CD4-positive, alpha-beta T cell treated with Interleukin-12 subunit alpha and Interleukin-12 subunit beta, for 1 hour (primary cell): ENCODE measurements at places on chromosomes 7 and 10.
A peak's percentile ranks its signal among the peaks of the same experiment; 100 is the strongest.

- peak; percentile 19 for DNase-seq
Observed at GRCh38 chr7:106057962-106058927, 53.9 kb downstream of the SYPL1 start.

- DNase-seq, result no peak
Observed at GRCh38 chr7:140049339-140050024, 13.3 kb downstream of the PARP12 start.

- DNase-seq, result no peak
Observed at GRCh38 chr10:22332116-22332692, 11.3 kb downstream of the BMI1 start.

DNA sequence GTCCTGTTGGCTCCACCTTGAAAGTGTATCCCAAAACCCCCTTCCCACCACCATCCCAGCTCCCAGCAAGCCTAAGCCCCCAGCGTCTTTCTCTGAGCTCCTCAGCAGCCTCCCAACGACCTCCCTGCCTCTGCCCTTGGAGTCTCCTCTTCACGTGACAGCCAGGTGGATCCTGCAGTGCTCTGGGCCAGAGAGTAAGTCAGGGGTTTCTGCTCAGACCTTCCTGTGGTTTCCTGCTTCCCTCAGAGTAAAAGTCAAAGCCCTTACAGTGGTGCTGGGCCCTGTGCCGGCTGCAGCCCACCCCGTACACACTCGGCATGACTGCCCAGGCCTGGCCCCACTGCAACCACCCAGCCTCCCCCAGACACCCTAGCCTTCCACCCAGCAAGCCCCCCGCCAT, 51.9 kb downstream of the OAT start:
- no peak for DNase-seq

DNA sequence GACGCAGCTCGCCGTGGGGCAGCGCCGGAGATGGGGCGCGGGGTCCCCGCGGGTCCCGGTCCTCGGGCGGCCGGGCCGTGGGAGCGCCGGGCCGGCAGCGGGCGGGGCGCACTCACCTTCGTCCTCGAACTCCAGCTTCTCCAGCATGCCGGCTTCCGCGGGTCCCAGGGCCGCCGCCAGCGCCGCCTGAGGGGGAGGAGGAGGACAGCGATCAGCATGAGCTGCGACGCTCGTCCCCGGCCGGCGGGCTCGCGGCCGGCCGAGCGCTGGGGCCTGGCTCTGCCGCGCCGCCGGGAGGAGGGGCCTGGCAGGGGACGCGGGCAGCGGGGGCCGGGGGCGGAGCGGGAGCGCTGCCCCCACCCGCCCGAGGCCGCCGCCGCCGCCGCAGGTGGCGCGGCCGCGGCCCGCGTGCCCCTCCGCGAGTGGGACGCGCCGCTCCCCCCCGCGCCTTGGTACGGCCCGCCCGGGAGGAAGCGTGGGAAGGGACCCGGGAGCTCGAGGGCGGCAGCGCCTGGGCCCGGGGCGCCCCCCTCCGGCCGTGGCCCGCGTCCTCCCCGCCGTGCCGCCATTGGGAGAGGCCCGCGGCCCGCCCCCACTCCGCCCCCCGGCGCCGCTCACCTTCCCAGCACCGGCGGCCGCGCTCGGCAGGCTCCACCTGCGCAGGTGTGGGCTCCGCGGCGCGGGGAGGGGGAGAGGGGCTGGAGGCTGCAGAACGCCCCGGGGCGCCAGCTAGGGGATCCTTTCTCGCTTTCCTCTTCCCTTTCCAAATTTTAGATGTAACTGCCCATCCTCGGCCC, 112.5 kb upstream of the RHEB start:
- DNase-seq, result peak; percentile 95

DNA sequence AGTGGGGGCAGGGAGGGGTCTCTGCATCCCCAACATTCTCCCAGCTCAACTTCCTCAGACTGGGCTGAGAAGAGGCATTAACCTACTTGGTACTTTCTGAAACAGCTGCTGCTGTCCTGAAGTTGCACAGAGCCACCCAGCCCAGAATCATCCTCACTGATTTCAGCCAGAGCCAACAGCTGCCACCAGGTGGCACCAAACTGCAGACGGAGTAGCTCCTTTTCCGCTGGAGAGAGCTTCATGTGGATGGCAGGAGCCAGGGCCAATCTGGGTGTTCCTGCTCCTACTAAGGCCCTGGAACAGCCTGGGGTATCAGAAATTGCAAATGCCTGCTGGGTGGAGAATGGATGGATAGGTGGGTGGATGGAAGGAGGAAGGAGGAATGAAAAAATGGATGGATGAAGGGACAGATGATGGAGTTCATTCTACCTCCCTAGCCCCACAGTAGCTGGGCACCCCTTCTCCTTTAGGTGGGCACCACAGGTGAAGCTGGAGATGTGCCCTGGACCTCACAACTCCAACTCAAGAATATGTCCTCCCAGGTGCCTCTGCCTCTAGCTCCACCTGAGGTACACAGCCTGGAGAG, 11.8 kb upstream of the DRGX start:
- peak; percentile 68 for DNase-seq

- no peak for DNase-seq
Observed at GRCh38 chr10:35950701-35951100, 308.6 kb upstream of the FZD8 start.

DNA sequence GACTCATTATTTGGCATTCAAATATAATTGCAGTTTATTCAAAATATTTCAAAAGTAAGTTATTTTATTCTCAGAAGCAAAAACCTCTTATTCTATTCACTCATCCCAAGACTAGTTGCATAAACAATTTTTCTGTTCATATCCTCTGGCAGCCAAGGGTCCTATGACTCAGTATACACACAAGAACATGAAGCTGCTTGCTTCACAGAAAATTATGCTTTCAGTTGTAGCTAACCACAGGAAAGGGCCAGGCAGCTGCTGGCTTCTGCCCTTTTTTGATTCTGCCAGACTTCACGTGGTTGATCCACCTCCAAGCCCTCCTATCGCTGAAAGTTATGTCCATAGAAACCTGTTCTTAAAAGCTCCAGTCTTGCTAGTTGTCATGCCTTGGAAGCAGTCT, 108.8 kb downstream of the ABCA13 start:
- DNase-seq, result no peak

- no peak for DNase-seq
Observed at GRCh38 chr7:79506481-79506880, 53.0 kb upstream of the MAGI2 start.

- peak; percentile 70 for DNase-seq
Observed at GRCh38 chr7:151632750-151633515, 113.2 kb upstream of the RHEB start.

- DNase-seq, result no peak
Observed at GRCh38 chr7:145848691-145849090, 267.9 kb upstream of the CNTNAP2 start.

DNA sequence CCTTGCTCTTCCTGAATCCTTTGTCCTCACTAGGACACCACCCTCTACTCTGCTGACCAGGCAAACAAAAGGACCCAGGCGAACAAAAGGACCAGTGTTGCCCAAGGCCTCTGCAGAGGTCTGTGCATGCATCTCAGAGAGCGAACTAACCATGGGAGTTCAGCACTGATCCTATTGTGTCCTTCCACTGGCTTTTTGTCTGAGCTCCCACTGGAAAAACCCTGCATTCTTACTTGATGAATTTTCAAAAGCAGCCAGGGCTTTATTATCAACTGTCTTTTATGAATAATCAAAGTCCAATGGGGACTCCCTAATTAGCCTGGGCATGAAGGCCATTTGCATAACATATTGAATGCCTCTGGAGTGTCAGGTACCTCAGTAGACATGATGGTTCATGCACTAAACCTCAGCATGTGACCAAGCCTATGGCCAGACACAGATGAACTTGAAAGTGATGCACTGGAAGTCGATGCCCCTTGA, 140.6 kb downstream of the KCNMA1 start:
- no peak for DNase-seq

- no peak for DNase-seq
Observed at GRCh38 chr10:131452926-131453720, 141.6 kb upstream of the TCERG1L start.

DNA sequence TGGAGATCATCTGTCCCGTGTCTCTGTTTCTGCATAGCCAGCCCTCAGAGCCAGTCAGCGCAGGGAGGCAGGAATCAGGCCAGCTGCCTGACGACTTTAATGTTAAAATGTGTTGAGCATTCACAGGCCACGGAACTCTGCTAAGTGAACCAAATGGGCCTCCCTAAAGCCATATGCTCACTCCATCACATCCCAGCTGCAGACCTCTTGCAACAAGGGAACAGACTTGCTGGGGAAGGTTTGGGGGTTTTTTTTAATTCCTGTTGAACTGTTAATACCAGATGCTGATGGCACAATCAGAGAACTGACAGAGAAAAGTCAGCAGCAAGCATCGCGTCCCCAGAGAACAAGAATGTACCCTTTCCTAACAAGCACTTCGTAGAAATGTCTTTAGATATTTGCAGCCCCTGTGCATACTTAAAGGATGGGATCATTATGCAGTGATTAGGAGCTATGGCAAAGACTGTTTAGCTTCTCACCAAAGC, 900.4 kb upstream of the AUTS2 start:
- DNase-seq, result no peak

DNA sequence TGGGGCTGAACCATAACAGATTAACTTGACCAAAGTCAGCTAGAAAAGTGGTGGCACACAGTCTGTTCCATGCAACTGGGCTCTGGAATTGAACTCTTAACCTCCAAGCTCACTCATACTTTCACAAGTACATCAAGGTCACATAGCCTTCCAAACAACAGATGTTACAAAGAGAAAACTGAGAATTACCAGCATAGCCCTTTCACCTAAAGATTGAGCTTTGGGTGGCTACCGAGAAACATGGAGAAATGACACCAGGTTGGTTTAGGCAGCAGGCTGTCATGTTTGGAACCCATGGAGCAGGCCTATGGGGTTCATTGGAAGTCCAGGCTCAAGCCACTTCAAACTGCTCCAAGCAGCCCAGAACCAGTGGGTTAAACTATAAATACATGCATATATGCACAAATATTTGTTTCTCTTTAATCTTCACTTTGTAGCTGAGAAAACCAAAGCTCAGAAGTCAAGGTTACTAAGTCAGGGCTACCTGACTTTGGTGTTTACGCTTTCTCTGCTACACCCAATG, 59.1 kb downstream of the MALSU1 start:
- no peak for DNase-seq

- DNase-seq, result peak; percentile 73
Observed at GRCh38 chr10:110843031-110843430, 28.7 kb upstream of the PDCD4 start.
